Hindlimb muscle (tissue), 1 donor: ENCODE measurements at places on chromosomes 13 and 19.

- DNase-seq: no peak
Observed at GRCh38 chr13:107642831-107643230, 572.5 kb downstream of the LIG4 start.

DNA sequence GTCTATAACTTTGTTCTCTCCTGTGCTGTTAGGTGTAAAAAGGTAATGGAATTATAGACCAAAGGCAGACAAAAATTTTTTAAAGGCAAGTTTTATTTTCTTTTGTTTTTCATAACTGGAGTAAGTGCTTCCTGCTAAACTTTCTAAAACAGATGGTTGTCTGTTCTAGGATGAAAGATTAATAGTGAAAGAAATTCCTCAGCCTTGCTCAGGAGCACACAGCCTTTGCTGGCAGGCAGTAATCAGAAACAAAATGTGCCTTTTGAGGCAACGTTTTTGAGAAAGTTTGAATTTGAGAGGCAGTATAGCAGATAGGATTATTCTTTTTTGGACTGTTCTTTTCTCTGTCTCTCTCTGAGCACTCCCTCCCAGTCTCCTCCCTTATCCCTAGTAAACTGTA is 2749.5 kb downstream of the PCDH9 start:
- no peak for DNase-seq

GRCh38 chr19:17886515-17886914 is 14.8 kb downstream of the SLC5A5 start:
- DNase-seq: no peak

GRCh38 chr19:13117772-13118423 is at the start of gene NACC1:
Gene NACC1, plus strand, starts transcription at chr19:13118264. Its CDS starts 16,944 bp downstream, at chr19:13135208.
- DNase-seq: peak; percentile 90

DNA sequence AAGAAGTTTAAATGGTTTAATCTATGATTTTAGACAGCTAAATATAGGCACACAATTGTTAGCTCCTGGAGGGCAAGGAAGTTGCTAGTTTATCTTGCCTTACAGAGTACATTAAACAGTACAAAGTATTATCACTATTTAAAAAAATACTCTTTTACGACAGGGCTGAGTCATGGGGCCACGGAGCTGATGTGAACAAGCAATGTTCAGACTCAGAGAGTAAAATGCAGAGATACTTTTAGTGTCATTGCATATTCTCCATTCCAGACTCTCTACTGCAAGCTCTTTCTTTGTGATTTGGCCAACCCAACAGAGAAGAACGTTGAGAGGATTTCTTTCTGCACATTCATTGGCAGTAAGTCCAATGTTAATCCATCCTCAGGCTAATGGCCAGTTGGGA is 352.4 kb downstream of the SPRY2 start:
- DNase-seq: no peak

- DNase-seq: no peak
Observed at GRCh38 chr19:35141837-35142605, 1.0 kb upstream of the FXYD7 start.

DNA sequence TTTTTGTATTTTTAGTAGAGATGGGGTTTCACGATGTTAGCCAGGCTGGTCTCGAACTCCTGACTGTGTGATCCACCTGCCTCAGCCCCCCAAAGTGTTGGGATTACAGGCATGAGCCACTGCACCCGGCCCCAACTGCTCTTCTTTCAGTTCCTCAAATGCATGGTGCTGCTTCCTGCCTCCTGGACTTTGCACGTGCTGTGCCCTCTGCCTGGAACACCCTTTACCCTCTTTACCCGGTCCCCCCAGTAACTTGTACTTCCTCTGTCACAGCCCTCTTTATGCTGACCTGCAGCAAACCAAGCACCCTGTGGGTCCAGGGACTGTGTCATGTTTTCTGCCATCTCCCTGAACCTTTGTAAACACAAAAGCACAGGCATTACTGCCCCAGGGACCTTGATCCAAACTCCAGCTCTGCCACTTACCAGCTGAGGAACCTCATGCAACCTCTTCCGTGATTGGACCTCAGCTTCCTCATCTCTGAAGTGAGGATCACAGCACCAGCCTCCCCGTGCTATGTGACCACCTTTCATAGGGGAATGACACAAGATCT is 3.8 kb downstream of the BLVRB start:
- no peak for DNase-seq

- peak; percentile 44 for DNase-seq
Observed at GRCh38 chr13:97344265-97345175, 89.4 kb upstream of the RAP2A start.

GRCh38 chr13:98206946-98207345 is 29.9 kb upstream of the RNF113B start:
- DNase-seq: no peak

DNA sequence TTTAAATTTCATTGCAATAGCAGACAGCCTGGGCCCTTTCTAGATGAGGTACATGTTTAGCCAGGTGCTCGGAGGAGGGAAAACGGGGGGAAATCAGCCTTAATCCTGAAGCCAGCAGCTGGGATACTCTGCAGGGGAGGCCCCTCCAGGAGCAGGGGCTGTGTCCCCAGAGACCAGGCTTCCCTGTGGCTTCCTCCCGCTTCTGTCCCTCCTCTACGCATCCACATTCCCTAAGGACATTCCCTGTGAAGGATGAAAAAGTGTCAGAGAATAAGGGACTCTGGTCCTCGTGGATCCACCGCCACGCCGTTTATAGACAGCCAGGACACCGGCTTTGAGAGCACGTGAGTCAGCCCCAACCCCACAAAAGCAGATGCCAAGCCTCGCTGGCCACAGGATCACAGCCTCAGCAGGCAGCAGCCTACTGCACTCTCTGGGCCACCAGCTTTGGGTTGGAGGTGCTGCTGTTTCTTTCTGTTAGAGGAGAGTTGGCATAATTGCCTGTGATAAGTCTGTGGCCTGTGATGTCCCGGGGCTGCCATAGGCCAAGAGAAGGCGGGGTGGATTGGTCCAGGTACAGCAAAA is 36.7 kb upstream of the RANBP3 start:
- no peak for DNase-seq

- DNase-seq: no peak
Observed at GRCh38 chr19:50992666-50993035, 8.8 kb downstream of the KLK8 start.

GRCh38 chr19:46732172-46732938 is 13.5 kb upstream of the FKRP start:
- DNase-seq: no peak

DNA sequence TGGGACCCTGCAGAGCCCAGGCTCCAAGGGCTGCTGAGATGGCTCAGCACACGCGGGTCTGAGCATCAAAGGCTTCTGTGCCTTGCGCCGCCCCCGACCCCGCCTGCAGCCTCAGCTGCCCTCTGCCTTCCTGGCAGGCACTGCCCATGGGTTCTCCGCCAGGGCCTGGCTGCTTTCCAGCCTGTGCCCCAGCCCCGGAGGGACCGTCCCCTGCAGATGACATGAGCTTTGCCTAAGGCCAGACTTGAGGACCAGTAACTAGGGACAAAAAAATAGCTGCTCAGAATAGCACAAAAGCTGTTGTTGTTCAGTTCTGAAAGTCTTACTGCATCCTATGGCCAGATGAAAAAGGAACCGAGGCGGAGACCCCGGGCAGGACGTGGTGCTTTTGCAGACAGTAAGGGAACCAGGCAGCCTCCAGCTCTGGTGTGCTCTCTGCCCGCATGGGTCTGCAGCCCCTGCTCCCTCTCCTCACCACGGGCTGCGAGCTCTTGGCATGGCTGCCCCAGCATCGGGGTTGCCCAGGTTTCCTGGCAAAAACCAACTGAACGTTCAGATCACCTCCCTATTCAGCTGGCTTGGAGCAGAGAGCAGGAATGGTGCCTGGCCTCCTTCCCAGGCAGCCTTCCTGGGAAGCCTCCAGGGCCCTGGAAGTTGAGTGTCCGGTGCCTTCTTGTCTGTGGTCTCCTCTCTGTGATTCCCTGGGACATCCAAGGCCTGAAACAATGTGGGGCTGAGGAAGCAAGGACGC is 12.5 kb upstream of the CFAP97D2 start:
- DNase-seq: peak; percentile 73

GRCh38 chr13:46184277-46184699 is 2.3 kb upstream of the LCP1 start:
- no peak for DNase-seq

DNA sequence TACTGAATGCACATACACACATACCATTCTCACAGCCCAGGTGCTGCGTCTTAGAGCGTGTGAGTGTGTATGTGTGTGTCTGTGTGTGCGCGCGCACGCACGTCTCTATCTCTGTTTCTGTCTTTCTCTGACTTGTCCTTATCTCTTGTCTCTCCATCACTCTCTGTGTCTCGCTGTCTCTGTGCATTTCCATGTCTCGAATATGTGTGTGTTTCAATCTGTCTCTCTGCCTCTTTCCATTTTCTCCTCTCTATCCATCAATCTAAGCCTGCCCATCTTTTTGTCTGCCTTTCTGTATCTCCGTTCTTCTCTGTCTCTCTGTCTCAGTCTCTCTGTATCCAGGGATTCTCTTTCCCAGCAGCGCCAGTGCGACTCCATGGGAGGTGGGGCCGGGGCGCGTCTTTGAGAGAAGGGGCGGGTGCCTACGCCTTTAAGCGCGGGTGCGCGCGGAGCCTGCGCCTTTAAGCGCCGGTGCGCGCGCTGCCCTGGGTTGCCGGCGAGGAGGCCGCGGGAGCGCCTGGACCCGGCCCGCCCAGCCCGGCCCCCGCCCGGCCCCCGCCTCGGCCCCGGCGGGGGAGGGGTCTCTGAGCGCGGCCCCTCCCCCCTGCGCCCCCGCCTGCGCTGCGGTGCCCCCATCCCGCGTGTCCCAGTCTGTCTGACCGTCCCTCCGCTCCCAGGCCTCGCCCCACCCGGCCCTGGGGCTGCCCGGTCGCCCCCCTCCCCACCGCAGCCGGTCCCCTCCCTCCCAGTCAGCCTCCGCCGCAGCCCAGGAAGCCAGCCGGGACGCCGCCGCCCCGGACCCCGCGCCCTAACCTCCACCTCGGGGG is at the start of gene LRFN3:
Gene LRFN3, plus strand, starts transcription at position 464 of the 827 bp plus-strand sequence. CDS start 3,052 bp downstream, outside the sequence.
- peak; percentile 82 for DNase-seq

DNA sequence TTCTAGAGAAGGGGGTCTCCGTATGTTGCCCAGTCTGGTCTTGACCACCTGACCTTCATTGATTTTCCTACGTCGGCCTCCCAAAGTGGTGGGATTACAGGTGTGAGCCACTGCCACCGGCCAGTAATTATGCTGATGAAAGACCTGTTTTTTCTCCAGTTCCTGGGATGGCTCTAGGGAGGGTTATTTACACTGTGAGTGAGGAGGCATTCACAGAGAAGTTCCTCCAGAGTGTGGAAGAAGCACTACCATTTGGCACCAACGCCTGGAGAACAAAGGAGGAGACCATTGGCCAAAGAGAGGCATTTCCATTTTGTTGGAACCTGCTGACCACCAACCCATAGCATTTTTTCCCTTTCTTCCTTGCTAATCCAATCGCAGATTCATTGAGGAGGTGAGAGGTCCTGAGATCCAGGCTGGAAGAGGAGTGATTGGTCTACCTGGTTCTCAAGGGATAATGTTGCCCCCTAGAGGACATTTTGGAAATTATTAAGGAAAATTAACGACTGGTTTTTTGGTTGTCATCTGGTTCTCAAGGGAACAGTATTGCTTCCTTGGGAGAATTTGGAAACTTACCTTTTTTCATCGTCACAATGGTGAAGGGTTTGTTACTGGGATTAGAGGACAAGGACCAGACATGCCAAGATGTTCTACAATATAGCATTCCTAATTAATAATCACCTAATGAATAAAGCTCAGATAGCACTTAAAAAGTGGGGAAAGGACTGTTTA is 5.5 kb upstream of the SAE1 start:
- peak; percentile 65 for DNase-seq

GRCh38 chr13:39571502-39572092 is 31.4 kb downstream of the LHFPL6 start:
- DNase-seq: no peak

DNA sequence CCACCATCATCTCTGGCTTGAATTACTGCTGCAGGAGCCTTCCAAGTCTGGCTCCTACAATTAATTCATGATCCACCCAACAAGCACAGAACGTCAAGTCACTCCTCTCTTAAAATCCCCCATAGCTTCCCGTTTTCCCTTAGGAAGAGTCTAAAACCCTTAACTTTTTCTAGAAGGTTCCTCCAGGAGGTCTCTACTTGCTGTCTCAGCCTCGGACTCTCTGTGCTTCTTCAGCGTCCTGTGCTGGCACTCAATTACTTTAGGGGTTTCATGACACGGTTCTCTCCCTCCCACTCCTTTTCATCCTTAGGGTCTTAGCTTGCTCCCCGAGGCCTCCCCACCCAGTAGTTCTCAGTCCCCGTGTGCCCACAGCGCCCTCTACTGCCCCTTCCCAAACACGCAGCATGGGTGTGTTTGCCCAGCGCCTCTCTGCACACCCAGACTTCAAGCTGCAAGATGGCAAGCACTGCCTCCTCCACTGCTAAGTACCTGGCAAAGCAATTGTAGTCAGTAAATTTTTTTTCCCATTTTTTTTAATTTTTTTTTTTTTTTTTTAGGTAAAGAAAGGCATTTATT is 25.8 kb upstream of the MAP3K10 start:
- peak; percentile 16 for DNase-seq

DNA sequence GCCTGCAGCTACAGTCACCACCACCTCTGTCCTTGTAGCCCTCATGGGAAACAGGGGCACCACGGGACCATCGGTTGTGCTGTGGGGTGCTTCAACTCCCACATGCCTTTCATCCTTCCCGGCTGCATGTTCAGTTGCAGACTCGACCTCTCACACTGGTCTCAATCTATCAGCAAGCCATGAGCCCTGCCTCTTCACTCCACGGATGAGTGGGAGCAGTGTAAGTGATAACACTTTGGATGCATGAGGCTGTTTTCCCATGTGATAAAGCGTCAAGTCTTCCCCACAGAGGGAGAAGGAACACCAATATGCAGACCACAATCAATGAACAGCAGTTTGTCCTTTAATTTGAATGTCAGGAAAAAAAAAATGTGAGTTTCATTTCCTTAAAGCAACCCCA is 12.2 kb downstream of the SERP2 start:
- no peak for DNase-seq

GRCh38 chr19:29566496-29567054 is 39.5 kb upstream of the POP4 start:
- DNase-seq: no peak

- no peak for DNase-seq
Observed at GRCh38 chr19:32469795-32470194, 64.2 kb downstream of the DPY19L3 start.

DNA sequence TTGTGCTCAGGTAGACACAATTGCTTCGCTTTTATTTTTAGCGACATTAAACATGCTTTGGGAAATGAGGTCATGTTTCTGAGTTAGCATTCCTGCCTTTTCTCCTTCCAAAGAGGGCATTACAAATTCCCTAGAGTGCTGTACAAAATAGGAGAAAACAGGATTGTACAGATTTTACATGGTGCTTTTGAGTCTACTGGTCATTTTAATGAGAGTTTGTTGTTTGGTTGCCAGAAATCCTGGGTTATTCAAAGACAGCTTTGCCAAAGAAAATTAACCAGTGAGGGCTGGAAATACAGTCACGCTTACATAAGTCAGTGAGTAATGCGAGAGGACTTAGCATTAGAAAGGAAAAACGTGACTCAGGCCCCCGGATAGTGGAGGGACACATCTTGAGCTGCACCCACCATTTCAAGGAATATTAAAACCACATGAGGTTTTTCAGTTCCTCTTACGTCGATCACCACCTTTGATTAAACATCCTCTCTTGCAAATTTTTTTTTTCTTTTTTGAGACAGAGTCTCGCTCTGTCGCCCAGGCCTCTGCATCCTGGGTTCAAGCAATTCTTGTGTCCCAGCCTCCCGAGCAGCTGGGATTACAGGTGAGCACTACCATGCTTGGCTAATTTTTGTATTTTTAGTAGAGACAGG is 55.4 kb downstream of the SACS start:
- peak; percentile 30 for DNase-seq
